ENCODE measurements at places on chromosomes 12 and 14.
A peak's percentile ranks its signal among the peaks of the same experiment; 100 is the strongest.

- DNase-seq = no peak
Measured at GRCh38 chr12:94025068-94025467, 123.3 kb upstream of the PLXNC1 start.

DNA sequence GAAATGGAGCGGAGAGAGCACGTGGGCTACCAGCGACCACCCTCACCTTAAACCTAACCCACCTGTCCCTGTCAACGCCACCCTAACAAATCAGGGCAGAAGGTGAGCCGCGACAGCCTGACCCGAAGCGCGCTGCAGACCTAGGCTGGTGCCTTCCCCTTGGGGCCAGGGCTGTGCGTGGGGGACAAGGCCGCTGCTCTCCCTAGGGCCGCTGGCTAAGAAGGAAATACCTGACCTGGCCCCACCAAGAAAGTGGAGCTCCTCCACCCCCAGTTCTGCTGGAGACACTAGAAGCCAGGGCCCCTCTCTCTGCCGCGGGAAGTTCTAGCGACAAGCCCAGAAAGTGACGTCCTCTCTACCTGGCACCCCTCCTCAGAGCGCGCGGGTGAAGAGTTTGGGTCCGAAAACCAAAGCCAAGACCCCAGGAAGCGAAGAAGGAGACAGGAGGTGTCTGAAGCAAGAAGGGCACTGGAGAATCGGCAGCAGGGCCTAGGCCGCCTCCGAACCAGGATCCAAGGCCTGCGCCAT lies 7.5 kb downstream of the SIX1 start:
- no peak for DNase-seq

DNA sequence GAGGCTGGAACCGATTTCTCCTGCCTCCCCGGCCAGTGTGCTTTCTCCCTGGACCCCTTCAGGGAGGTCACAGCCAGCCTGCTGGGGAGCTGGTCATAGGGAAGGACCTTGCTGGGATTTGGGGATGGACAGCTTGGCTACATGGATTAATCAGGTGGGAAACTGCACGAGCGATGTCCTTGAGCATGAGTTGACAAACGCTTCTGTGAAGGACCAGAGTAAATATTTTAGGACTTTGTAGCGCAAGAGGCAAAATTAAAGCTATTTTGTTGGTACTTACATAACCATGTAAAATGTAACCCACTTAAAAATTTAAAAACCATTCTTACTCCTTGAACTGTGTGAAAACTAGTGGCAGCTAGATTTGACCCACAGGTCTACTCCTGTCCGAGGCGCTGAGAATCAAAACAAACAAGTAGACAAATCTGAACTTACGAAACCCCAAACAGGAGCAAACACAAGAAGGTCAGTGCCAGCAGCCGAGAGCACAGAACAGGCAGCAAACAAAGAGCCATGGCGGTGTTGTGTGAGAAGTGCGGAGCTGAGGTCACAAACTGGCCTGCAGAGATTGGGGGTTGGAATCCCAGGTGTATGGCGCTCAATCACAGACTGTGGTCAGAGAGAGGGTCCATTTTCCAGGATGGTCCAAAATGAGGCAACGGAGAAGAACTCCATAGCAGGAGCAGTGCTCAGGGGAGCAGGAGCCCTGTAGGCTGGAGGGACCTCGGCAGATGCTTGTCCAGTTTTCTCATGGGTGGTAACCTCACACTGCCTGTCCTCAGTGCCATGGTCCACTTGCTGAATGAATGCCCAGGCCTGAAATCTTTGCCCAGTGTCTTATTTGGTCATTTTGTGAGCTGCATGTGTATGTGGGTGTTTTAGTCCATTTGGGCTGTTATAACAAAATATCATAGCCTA lies 79.2 kb upstream of the CLMN start:
- no peak for DNase-seq

GRCh38 chr12:121438905-121439304 lies 39.0 kb downstream of the RNF34 start:
- DNase-seq = no peak

GRCh38 chr12:27709932-27710591 lies 570 bp upstream of the MRPS35 start:
- peak; percentile 1 for DNase-seq

GRCh38 chr12:50105913-50106450 lies 2.2 kb downstream of the GPD1 start:
- no peak for DNase-seq

DNA sequence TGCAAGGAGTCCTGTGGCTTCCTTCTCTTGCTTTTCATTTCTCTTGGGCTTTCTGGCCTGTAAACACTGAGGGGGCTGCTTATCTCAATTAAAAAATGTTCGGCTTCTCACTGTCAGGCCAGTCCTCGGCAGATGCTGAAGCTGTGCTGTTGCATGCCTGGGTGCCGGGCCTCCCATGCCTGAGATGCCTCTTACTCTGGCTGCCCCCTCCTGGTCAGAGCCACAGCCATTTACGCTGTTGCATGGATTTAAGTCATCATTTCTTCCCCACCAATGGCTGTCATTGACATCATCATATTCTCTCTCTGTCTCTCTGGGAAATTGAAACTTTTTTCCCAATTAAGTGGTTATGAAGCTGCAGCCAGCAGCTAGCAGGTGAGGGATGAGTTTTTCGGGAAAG lies 53.7 kb downstream of the FOXN4 start:
- DNase-seq = no peak
